ENCODE measurements at places on chromosomes 3 and 15.

- no peak for DNase-seq
These were observed 3.3 kb upstream of the PDCD6IP start for GRCh38 chr3:33795131-33795530.

GRCh38 chr3:58789385-58789784, 122.8 kb upstream of the FAM3D start:
- DNase-seq = no peak

GRCh38 chr15:99502182-99502581, 63.6 kb upstream of the MEF2A start:
- no peak for DNase-seq

- peak; percentile 43 for DNase-seq
These were observed 120.7 kb upstream of the LINGO1 start for GRCh38 chr15:77753281-77753873.

- no peak for DNase-seq
These were observed 38.7 kb downstream of the ANXA2 start for GRCh38 chr15:60358935-60359682.

DNA sequence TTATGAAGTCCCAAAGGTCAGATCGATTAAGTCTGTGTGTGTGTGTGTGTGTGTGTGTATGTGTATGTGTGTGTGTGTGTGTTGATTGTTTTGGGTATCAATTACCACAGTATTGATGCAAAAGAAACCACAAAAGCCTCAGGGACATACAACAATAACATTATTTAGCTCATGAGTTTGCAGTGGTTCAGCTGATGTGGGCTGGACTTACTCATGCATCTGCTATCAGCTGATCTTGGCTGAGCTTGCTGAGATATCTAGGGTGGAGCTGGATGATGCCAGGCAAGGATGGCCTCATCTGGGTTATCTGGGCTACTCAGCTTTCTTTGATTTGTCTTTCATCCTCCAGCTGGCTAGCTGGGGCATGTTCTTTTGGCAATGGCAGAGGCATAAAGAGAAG, 82.4 kb upstream of the PRR23C start:
- no peak for DNase-seq

- no peak for DNase-seq
These were observed 69.5 kb downstream of the PGPEP1L start for GRCh38 chr15:98938105-98938417.

DNA sequence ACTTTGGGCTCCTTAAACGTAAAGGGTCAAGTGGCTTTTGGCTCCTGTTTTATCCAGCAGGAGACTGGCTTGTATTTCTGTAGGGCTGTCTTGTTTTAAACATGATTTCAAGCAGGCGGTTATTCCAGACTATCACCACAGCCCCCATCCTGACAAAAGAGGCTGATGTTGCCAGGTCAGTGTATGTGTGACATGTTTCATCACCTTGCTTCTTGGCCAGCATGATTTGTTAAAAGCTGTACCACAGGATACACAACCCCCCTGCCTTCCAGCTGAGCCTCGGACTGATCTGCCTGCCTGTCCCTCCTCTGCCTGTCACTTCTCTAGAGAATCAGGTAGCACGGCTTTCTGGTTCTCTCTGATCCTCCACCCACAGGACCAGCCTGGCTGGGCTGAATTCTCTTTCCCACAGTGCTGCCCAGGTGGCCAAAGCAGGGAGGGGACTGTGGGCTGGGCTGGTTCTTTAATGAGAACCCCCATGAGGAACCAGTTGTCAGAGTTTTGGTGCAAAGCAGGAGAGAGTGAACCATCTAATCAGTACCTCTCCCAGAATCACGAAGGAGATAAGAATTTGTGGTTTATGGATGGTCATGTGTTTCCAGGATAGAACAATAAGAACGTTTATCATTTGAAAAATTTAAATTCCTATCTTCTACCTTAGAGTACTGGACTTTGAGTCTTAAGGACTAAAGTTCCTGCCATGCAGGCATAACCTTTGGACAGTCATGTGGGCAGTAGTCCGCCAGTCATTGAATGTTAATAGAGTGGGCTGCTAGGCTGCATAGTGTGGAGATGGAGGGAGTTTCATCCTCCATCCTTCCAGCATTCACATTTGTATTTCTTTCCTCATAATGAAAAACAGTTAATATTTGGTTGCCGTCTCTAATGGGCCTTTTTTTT, 8.8 kb downstream of the ABHD6 start:
- DNase-seq = no peak

DNA sequence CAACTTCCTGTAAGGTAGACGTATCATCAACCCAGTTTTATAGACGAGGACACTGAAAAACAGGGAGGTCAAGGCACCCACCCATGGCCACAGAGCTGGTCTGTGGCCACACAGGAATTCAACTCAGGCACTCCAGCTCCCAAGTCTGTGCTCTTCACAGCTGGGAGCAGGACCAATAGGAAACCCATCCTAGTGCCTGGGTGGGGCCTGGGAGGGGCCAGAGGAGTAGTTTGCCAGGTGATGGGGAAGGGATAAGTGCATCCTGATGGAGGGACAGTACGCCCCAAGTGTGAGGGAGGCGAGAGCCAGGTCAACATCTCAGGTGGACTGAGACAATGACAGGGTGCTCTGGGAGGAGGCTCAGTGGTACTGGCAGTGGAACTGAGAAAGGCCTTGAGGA, 22.0 kb downstream of the KIF9 start:
- DNase-seq = no peak

- DNase-seq = no peak
These were observed 1.8 kb downstream of the IGDCC4 start for GRCh38 chr15:65420975-65421359.

DNA sequence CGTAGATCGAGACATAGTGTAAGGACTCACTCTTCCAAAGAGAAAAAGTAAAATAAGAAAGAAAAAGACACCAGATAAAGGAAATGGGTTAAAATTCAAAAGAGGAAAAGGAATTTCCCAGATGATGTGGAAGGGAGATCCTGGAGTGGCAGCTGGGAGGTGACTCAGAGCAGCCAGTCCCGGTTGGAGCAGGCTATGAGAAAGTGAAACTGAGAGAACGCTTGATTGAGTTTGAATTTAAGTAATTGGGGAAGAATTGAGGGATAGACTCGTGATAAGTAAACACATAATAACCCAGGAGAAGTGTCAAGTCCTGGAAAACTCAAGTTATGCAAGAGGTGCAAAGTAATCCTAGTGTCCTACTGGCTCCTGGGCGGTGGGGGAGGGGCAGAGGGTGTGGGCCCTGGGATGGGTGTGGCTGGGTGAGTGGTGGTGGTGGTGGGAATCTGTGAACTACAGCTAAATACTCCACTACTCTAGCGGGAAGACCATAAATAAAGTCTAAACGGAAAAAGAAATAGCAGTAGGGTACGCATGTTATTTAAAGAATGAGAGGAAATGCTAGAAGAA, 1.2 kb downstream of the PRR20G start:
- DNase-seq = no peak

DNA sequence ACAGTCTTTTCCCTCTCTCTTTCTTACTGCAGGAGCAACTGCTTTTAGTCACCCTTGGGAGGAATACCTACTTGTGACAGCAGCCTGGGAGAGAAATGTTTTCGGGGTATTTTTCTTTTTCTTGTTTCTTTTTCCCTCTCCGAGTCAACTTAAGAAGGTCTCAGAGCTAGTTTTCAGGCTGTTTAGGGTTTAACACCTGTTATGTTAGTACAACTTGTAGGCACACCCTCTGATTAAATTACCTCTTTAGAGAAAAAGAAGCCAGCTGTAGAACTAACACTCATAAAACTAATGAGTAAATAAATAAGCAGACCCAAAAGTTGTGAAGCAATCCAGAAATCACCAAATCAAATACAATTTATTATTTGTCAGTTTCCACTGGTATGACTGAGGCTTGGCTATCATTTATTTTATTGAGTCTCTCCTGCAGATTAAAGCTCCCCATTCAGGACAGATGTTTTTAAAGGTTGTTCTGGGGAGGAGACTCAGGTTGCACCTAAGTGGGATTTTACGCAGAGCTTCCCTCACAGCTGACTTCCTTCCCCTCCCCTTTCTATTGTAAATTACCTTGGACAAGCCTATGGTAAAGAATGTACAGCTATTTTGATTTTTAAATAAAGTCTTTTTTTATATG, 112.5 kb downstream of the FOXB1 start:
- no peak for DNase-seq

GRCh38 chr3:44106756-44107155, 134.9 kb upstream of the TOPAZ1 start:
- DNase-seq = peak; percentile 74

GRCh38 chr15:79450648-79451047, 18.5 kb downstream of the MINAR1 start:
- no peak for DNase-seq

GRCh38 chr3:38255627-38256026, 10.0 kb upstream of the SLC22A13 start:
- DNase-seq = no peak

DNA sequence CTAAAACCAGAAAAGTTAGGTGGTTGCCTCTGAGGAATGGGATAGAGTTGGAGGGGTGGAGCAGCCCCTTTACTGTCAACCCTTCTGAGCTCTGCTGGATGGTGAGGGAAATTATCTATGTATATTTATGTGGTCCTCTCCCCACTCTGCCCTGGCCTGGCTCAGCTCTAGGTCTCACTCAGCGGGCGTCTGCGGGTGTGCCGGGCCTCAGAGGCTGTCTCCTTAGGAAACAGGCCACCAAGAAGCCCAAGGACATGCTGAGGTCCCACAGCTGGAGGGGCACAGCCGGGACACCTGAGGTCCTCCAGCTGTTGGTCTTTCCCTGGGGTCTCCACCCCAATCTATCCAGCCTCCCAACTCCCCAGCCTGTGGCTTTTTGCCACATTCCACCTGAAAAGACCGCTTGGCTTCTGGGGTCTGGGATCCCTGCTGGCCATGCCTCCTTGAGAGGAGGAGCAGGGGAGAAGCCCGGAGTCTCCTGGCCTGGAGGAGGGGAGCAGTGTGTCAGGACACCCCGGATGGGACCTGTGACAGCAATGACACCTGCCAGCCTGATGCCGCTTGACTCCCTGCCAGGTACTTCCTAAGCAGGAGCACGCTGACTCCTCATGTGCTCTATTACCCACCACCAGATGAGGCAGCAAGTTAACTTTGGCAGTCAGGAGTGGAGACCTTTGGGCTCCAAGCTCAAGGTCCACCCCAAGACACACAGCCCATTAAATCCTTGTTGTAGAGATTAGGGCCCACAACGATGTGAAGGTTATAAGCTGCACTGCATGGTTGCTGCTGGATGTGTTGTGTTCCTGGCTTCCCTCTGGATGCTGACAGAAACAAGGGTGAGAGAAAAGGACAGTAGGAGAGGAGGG, at the start of gene SLC28A1:
Gene SLC28A1, plus strand, starts transcription at position 747 of the 866 bp plus-strand sequence. CDS start 3,099 bp downstream, outside the sequence.
- no peak for DNase-seq

DNA sequence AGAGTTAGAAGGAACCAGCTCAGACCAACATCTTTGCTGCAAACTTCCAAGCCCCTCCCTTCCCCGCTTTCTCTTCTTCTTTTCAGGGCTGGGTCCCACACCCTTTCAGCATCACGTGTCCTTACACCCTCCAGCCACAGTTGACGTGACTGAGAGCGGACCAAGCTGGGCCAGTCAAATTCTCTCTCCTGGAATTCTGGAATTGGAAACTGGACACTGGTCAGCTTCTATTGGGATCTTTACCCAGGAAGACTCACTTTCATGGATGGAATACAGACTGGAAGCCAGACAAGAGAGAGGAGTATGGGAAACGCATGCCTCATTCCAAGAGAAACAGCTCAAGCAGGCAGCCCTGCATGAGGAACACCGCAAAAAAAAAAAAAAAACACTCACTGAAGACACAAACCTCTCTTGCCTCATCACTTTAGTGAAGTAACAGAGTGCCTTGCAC, 12.4 kb upstream of the TPM1 start:
- peak; percentile 53 for DNase-seq

GRCh38 chr3:73787620-73788019, 162.9 kb upstream of the PDZRN3 start:
- DNase-seq = no peak

GRCh38 chr3:192038726-192039125, 577.8 kb downstream of the PYDC2 start:
- no peak for DNase-seq

- DNase-seq = no peak
These were observed 194.3 kb downstream of the FOXP1 start for GRCh38 chr3:71389191-71389590.

DNA sequence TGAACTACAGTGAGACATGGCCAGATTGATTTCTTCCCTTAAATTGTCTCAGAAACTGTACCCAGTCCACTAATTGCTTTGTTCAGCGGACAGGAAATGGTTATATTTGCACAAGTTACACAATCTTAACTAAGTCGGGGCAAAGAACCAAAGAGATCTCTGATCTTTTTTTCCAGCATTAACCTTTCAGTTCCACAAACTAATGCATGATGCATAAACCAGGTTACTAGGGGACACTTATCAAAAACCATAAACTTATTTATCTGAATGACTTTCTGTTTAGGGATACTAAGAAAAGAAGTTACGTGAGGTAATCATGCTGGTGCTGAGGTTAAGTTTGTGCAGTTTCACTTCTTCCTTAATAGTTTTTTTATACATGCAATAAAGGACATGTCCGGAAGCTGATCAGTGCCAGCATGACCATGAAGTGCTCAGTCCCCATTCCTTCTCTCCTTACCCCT, 22.4 kb downstream of the FNDC3B start:
- DNase-seq = peak; percentile 43

DNA sequence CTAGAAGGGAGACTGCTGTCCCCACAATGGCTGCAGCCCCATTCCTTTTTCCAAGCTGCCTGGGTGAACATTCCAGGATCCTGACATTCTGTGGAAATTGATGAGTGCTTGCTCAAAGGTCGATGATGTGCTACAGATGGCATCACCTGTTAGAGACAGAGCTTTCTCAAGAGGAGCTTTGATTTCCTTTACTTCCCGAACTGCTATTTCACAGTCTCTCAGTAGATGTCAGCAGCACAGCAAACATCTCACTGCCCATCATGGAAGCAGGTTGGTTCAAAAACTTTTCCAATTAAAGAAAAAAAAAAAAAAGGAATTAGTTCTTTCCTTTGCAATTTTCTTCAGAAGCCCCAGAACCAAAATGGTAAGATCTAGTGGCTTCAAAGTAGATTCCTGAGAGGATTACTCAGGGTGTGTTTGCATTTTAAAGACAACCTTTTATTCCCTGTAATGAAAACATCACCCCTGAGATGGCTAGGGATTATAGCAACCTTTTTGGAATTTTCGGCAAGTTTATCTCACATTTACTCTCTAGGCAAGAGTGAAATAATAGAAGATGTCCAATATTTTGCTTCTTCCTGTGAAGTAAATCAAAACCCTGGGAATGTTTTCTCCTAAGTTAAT, 44.8 kb downstream of the POLR2M start:
- peak; percentile 77 for DNase-seq

DNA sequence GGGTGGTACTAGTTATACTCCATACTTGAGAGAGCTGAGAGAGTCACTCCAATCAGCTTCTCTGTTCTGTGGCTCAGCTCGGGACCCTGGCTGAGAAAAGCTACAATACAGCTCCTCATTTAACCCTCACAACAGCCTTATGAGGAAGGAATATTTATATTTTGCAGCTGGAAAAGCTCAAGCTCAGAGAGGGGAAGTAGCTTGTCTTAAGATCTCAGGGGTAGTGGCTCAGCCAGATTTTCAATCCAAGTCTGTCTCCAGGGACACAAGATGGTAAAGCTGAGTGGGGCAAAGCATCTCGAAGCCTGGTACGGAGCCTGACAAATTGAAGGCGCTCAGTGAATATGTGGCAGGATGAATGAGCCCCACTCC, 14.8 kb downstream of the SCAMP2 start:
- DNase-seq = no peak

GRCh38 chr3:124791142-124791541, 60.9 kb downstream of the UMPS start:
- no peak for DNase-seq

- DNase-seq = no peak
These were observed 5.3 kb downstream of the SCN5A start for GRCh38 chr3:38644016-38644661.

GRCh38 chr15:90142216-90143165, 40.2 kb upstream of the IDH2 start:
- no peak for DNase-seq
